ENCODE measurements at places on chromosomes 12 and 14.

GRCh38 chr12:6943389-6943721 lies 261 bp upstream of the RNU7-1 start:
- peak; percentile 98 for DNase-seq

GRCh38 chr14:50003213-50004021 lies 110.5 kb downstream of the ARF6 start:
- DNase-seq = peak; percentile 70

GRCh38 chr12:93853698-93854478 lies 176.7 kb downstream of the CRADD start:
- no peak for DNase-seq

- DNase-seq = no peak
Measured at GRCh38 chr12:5773550-5773949, 171.5 kb downstream of the ANO2 start.

- peak; percentile 69 for DNase-seq
Measured at GRCh38 chr14:40417777-40418401, 985.7 kb upstream of the FBXO33 start.

DNA sequence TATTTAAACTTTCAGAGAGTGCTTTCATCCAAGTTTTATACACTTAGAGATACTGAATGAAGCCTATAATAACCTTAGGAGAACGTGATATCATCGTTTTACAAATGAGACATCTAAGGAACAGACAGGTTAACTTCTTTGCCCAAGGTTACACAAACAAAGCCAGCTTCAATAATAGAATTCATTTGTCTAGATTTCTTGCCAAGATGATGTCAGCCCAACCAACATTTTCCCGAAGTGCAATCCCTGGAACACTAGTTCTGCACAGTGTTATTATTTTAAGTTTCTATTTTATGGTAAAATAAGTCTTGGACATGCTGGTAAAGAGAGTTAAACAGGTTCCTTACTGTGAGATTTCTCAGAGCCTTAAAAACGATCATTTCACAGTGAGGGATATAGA lies 174.6 kb downstream of the SLC25A21 start:
- DNase-seq = no peak

- DNase-seq = no peak
Measured at GRCh38 chr12:68364893-68365725, 32.9 kb upstream of the MDM1 start.

- DNase-seq = no peak
Measured at GRCh38 chr12:52415870-52416750, 10.0 kb upstream of the KRT82 start.

- DNase-seq = no peak
Measured at GRCh38 chr12:16285586-16285985, 8.1 kb upstream of the SLC15A5 start.

- DNase-seq = peak; percentile 55
Measured at GRCh38 chr14:59435101-59435500, 30.1 kb downstream of the GPR135 start.

Data from NCI-H1092 treated with DMSO at 0.1 percent for 48 hours (cell line).